GM12864 (cell line): ENCODE measurements at places on chromosomes 6 and 20.

- no peak for DNase-seq
Observed at GRCh38 chr6:37882292-37882691, 62.8 kb downstream of the ZFAND3 start.

DNA sequence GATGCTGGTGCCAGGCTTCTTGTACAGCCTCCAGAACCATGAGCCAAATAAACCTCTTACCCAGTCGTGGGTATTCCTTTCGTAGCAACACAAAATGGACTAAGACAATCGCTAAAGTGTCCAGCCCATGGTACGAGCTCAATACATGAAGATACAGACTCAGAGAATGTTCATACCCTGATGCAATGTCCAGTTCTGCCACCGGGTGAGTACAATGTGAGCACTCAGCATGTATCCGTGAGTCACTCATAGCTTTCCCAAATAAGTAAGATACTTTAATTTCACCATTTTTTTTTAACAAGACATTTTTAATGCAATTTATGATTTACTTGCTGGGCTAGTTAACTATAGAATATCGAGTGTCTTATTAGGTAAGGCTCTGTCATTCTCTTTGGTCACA lies 26.7 kb upstream of the PDE10A start:
- DNase-seq: no peak

- DNase-seq: no peak
Observed at GRCh38 chr6:85476532-85476931, 26.6 kb downstream of the NT5E start.

GRCh38 chr6:157761926-157762325 lies 61.1 kb upstream of the SNX9 start:
- DNase-seq: no peak

- no peak for DNase-seq
Observed at GRCh38 chr6:44072452-44072958, 54.7 kb downstream of the MRPL14 start.

GRCh38 chr6:101462576-101462975 lies 69.1 kb downstream of the GRIK2 start:
- no peak for DNase-seq

DNA sequence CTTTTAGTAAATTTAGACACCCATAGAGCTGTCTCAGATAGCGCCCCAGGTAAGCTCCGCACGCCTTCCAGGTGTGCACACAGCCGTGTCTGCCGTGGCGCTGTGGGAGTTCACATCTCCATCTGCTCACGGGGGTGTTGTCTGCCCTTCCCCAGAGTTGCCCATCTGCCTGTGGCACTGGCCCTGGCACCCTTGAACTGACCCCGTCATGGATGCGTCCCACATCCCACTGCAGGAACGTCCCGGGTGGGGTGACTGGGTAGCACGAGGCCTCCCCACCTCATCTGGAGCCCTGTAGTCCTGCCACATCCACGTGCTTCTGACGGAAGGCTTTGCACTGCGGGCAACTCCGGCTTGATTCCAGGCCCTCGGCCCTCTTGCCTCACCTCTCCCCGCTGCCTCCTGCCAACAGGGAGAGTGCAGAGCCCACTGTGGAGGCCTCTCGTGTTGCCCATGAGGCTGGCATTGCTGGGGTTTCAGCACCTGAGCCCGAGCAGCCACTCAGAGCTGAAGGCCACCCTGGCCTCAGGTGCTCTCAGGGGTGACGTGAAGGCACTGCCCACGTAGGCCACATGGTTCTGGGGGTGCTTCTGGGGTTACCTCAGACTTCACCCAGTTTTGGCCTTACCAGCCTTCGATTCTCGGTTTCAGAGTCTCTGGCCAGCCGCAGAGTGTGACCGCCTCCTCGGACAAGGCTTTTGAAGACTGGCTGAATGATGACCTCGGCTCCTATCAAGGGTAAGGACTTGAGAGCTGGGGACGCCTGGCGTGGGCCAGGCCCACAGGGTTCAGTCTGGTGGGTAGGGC lies 5.1 kb downstream of the ARFGAP1 start:
- no peak for DNase-seq

GRCh38 chr20:43746344-43747137 lies 19.7 kb upstream of the GTSF1L start:
- no peak for DNase-seq

- no peak for DNase-seq
Observed at GRCh38 chr6:166610069-166610468, 17.0 kb downstream of the RPS6KA2 start.

DNA sequence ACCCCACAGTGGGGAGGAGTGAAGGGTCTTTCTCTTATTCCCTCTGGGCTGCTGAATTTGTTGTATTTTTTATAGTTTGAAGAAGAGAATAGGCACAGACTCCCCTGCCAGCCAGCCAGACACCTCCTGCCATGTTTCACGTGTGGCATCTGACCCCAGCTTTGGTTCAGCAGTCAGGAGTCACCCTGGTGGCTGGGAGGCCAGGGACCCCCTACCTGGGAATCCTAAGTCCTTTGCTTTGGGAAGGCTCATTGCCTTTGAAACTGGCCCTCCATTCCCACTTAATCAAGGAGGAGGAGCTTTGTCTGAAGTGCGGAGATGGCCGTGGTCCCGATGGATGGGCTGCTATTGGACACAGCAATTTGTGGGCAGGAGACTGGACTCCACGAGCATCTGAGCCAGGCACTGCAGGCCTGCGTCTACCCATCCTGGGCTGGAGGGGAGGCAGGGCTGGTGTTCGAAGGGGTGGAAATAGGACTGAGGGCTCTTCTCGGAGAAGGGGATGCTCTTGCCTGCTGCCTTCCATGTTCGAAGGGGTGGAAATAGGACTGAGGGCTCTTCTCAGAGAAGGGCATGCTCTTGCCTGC lies 196.1 kb downstream of the DLL1 start:
- DNase-seq: no peak

- no peak for DNase-seq
Observed at GRCh38 chr6:88614316-88614877, 349.0 kb downstream of the RNGTT start.

GRCh38 chr6:162055365-162055764 lies 672.2 kb downstream of the PRKN start:
- no peak for DNase-seq

GRCh38 chr6:79947191-79948186 lies at the start of gene ELOVL4:
Gene ELOVL4, minus strand, starts transcription at chr6:79947553. Its CDS starts 274 bp downstream, at chr6:79947279.
- no peak for DNase-seq

DNA sequence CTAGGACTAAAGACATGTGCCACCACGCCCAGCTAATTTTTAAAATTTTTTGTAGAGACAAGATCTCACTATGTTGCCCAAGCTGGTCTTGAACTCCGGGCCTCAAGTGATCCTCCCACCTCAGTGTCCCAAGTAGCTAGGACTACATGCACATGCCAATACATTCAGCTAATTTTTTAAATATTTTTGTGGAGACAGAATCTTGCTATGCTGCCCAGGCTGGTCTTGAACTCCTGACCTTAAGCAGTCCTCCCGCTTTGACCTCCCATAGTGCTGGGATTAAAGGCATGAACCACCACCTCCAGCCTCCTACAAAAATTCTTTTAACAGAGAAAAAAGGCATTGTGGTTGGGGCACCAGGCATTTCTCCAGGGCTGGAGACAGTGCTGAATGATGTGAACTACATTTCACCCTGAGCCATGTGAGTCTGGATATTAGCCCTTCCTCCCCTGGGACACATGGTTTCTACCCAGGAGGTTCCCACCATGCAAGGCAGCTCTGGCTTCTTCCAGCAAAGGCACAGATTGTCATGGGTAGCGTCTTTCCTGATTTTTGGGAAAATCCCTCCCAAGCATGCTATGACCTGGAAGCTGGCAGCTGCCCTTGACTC lies 36.3 kb upstream of the CMTR1 start:
- no peak for DNase-seq

- DNase-seq: no peak
Observed at GRCh38 chr6:137104926-137105325, 60.2 kb upstream of the IL20RA start.

DNA sequence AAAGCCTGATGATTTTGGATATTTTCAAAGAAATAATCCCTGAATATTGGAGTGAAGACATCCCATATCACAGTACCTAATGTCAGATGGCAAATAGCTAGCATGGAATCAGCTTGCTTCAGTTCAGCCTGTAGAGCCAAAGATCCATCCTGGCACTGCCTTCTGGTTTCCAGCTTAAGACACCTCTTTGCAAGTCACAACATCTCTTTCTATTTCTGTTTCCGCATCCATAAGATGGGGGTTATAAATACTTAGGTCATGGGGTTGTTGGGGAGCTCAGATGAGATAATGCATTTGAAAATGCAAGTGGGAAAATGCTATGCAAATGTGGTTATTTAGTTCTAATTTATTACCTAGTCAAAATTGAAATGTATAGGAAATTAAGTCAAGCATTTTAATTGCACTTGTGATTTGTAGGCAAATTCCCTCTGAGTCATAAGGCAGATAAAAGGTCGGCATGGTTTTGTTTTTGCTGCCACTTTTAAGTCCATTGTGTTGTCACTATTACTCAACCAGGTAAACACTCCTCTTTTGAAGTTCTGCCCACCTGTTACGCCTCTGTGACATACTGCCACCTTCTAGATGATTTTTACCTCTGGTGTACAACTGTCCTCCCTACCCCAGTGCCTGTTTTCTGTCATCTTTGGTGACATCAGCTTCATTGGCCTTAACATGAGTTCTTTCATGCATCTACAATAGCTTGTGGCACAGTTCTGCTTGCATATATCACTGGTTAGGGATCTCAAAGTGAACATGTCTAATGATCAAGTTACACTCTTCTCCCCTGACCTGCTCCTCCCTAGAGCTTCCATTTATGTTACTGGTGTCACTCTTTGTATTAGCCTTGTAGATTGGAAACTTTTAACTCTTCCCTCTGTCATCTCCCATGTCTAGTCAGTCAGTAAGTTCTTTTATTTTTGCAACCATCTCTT lies 96.6 kb downstream of the CDKAL1 start:
- DNase-seq: peak; percentile 10

DNA sequence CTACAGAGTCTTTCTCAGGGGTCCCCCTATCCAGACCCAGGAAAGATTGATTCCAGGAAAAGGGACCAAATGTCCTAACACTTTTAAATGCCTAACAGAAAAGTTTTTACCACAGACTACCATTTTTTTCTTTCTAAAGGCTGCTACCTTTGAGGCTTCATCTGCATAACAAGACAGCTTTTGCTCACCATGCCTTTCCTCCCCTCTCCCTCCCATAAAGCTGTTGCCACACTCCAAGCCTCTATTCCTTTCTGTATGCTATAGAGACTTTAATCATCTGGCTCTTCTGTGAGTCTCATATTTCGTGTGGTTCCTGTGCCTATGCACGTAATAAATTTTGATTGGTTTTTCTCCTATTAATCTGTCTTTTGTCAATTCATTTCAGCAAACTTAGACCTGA lies 26.0 kb upstream of the LIN28B start:
- no peak for DNase-seq

- no peak for DNase-seq
Observed at GRCh38 chr6:169326067-169326799, 72.6 kb upstream of the THBS2 start.

- DNase-seq: no peak
Observed at GRCh38 chr6:125824946-125825771, 34.4 kb downstream of the NCOA7 start.

DNA sequence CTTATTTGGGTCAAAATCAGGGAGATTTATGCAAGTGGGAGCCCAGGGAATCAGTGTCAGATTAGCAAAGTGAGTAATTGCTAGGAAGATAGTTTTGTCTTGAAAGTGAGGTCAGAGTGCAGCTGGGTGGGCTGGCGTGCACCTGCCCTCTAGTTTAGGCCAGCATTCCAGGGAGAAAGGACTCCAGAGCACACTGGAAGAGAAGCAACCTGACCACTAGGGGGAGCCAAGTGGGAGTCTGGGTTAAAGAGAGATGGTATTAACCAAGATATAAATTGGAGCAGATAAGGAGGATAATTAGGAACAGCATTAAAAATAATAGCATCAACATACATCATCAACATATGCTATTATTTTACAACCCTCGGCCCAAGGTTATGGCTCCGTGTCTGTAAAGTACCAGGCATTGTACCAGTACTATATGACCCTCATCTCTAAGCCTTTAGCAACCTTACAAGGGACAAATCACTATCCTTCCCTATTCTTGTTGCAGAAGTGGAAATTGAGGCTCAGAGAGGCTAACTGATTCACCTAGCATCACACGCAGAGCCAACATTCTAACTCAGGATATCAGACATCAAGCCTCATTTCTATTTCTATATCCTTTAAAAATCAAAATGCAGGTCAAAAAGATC lies 57.8 kb downstream of the SLC2A10 start:
- DNase-seq: no peak

DNA sequence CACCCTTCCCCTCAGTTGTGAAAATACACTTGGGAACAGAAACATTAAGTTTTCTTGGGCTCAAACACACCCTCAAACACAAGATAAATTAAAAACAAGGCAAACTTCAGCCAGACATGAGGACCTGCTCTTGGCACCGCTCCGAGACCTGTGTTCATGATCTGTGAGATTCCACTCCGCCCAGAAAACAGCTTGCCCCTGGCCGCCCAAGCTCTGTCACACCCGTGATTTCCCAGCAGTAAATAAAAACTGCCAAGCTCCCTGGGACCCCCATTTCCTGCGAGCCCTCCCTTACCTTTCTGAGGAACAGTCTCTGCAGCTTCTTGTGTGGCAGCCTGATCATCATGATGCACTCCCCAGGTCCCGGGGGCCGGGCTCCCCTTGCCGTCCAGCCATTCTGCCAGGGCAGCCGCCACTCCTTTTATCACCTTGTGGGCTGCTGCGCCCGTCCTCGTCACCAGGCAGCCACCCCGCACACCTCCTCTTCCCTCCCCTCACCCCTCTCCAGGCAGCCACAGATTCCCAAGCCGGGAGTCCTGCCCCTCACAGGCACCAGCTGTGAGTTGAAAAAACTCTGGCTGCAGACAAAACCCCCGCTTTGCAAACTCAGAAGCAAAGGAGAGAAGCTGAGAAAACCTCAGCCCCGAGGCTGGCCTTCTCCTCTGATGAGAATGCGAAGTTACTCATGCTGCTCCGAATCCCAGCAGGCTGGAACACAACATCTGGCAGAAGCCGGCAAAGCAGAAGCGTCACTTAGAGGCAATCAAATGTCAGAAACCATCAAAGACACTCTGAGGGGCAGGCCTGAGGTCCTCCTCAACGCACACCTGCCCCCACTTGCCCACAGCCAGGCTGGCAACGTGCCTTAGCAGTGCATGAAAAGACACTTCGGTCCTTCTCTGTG lies 130.4 kb upstream of the RPS6KA2 start:
- no peak for DNase-seq

DNA sequence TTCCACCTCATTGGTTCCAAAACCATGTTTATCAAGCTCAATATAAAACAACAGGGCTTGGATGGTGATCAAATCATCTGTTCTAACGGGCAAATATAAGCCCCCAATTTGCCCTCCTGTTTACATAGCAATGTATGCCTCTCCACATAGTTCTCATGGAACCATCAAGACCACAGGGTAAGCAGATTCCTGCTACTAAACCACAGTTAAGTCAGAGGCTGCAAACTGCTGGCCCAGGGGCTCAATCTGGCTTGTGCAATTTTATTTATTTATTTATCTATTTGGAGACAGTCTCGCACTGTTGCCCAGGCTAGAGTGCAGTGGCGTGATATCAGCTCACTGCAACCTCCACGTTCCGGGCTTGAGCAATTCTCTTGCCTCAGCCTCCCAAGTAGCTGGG lies 18.9 kb upstream of the MTHFD1L start:
- no peak for DNase-seq

- DNase-seq: no peak
Observed at GRCh38 chr6:14017626-14018475, 93.1 kb downstream of the RNF182 start.

- no peak for DNase-seq
Observed at GRCh38 chr6:78538002-78538401, 329.3 kb upstream of the IRAK1BP1 start.
